ENCODE measurements at places on chromosomes 7 and 10.

DNA sequence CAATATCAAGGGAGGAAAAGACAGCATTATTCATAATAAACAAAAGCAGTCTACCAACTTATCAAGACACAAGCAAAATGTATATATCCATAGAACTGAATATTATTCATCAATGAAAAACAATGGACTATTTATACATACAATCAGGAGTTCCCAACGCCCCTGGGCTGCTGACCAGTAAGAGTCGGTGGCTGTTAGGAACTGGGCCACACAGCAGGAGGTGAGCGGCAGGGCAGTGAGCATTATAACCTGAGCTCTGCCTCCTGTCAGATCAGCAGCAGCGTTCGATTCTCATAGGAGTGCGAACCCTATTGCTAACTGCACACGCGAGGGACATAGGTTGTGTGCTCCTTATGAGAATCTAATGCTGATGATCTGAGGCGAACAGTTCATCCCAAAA is 71.7 kb upstream of the GPR22 start:
- no peak for DNase-seq

DNA sequence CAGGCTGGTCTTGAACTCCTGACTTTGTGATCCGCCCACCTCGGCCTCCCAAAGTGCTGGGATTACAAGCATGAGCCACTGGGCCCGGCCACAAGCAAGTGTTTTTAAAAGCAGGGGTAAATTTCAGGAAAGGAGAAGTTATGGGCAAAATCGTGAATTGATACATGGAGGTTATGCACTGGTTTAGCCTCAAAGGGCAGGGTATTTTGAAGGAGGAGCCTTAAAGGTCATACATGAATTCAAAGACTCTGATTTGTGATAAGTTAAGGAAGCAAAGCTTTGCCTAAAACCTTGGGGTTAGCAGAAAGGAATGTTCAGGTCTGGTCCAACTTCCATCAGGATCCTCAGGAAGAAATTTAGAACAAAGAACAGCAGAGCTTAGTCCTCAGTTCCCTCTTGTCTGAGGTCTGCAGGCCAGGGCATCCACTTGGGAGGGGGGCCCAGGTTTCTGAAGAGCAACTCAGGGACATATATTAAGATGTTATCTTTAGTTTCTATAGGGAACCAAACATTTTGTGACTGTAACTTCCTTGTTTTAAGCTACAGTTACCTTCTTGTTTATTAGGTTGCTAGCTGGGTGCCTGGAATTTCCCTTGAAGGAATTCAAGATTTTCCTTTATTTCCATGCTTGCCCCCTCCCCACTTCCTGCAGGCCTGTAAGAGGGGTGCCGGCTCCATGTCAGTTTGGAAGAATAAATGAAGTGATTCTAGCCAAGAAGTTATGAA is 2.8 kb upstream of the REPIN1 start:
- no peak for DNase-seq

DNA sequence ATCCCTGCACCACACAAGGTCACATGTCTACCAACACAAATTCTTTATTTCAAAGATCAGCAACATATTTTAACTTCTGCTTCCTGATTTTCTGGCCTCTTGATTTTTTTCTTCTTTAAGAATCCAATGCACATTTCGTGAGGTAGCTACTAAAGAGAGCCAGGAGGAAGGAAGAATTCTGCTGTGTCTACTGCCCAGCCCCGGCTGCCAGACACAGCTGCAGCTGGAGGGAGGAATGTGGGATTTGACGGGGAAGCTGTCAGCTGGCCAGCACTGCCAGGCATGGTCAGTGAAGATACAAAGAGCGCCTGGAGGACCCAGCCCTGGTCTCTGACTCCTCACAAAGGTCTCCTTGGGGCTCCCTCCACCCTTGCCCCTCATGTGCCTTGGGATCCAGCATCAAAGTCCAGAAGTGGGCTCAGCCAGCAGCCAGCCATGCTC is 6.9 kb upstream of the AOC1 start:
- DNase-seq: peak; percentile 2

DNA sequence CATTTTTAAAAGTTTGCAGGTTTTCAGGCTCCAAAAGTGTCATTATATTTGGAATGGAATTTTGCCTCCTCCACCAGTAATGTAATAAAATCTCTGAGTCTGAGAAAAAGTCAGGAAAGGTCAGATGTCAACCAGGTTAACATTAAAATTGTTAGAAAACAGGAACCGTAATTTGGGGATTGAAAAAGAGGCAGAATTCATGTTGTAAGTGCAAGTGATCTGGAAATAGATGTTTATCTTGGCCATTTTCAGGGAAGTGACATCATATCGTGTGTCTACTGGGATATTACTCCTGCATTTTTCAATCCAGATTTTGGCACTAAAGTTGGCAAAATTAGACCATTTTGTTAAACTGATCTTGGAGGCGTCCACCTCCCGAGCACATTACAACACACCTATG is 428.5 kb upstream of the MGMT start:
- DNase-seq: no peak

- no peak for DNase-seq
Measured at GRCh38 chr10:71580926-71581325, 138.7 kb downstream of the C10orf105 start.

DNA sequence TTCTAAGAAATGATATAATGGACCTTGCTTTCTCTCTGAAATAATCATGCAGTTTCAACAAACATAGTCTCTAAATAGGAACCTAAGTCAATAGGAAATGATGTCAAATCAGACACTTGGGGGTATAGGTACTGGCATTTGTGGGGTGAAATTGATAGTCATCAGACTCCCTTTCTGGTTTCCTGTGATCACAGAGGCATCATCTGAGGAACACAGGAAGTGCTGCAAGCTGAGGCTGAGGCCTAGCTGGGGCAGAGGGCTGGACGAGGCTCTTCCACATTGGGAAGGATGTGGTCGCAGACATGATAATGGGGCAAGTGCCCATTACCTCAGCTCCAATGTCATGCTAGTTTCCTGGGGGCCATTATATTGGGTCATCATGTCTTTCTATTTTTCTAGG is 33.5 kb upstream of the TARP start:
- no peak for DNase-seq

DNA sequence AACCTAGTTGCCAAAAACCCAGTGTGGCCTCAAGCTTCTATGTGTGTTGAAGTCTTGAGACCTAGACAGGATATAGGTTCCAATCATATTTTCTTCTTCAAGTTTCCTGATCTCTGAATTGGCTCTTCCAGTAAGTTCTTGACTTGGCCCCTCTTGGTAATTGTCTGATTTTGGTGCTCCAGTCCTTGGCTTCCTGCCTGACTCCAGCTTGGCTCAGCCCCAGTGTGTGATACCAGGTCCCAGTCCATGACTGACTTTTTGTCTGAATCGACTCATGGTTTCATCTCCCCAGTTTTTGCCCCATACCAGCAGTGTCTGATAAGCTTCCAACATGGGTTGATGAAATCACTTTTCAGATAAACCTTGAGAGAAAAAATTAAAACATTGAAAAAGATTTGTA is 72.3 kb downstream of the FAS start:
- DNase-seq: peak; percentile 37

GRCh38 chr10:15704581-15704968 is 15.1 kb downstream of the ITGA8 start:
- DNase-seq: peak; percentile 34

GRCh38 chr7:138797715-138798320 is at the start of the genes ATP6V0A4 and TMEM213:
ATP6V0A4 (minus strand) TSS chr7:138798196; CDS start chr7:138771247, 26,949 bp downstream.
TMEM213 (plus strand) TSS chr7:138797994; CDS start chr7:138798105, 111 bp downstream.
- no peak for DNase-seq

DNA sequence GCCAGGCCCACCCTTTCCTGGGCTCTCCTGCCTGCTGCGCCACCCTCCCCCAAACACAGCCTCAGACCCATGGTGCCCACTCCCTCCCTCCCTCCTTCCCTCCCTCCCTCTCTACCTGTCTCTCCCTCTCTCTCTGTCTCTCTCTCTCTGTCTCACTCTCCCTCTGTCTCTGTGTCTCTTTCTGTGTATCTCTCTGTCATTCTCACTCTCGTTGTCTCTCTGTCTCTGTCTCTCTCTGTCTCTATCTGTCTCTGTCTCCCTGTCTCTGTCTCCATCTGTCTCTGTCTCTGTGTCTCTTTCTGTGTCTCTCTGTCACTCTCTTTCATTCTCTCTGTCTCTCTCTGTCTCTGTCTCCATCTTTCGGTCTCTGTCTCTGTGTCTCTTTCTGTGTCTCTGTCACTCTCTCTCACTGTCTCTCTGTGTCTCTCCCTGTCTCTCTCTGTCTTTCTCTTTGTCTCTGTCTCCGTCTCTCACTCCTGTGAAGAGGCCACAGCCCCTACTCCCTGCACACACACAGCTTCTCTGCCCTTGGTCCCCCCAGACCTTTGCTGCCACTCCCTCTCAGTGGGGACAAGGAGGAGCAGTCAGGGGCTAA is 51.5 kb downstream of the CALML3 start:
- no peak for DNase-seq

DNA sequence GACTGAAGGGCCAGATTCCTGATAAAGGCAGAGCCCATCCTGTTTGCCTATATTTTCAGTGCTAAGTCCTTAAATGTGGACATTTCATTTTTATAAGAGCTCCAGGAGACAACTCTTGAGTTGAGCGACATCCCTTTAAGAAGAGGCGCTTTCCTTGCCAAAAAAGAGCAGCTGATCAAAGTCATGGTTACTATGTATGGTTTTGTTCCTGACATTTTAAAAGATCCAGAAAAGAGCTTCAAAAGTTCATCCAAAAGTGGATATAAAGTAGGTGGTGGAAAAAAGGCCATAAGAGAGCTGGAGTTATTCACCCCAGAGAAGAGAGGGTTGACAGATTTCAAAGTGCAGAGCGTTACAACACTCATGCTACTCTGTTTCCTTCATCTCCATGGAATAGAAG is 36.7 kb downstream of the RHOBTB1 start:
- DNase-seq: no peak

DNA sequence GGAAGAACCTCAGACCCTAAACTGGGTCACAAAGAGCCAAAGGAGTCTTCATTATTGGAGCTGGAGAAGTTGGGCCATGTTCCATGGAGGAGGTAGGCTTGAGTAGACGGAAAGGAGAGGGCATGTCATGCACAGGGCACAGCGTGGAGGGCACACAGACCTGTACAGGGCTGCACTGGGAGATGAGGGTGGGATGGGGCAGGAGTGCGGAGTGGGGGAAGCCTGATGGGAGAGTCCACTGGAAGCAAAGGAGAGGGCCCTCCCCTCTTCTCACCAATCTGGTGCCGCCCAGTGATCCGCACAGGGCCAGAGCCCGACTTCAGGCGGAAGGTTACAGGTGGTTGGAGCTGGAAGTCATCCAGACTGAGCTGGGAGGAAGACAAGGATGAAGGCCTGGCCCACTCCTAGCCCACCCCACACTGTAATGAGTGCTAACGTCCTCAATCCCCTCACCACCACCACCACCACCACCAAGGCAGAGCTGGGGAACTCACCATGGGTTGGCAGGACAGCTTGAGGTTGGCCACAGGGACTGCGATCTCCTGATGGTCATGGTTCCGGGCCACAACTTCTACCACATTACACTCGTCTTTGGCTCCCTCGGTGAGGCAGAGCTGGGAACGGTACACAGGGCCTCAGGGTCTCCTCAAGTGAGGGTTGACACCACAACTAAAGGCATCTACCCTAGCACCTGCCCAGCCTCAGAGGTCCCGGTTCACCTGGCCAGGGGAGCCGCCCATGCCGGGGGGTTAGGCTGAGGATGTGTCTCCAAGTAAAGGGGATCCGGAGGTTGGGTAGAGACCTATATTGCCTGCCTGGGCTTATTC is 1.0 kb downstream of the NPM3 start:
- DNase-seq: no peak

- peak; percentile 32 for DNase-seq
Measured at GRCh38 chr7:93013446-93014061, 104.2 kb downstream of the SAMD9 start.

- DNase-seq: peak; percentile 24
Measured at GRCh38 chr10:69908124-69908523, 106.4 kb downstream of the COL13A1 start.

GRCh38 chr7:30926313-30926712 is 14.7 kb downstream of the AQP1 start:
- no peak for DNase-seq

GRCh38 chr10:98436704-98437103 is 10.0 kb downstream of the HPS1 start:
- DNase-seq: no peak

- DNase-seq: no peak
Measured at GRCh38 chr10:111650088-111650487, 533.5 kb downstream of the GPAM start.

- DNase-seq: no peak
Measured at GRCh38 chr7:96414931-96415292, 93.0 kb upstream of the SLC25A13 start.

DNA sequence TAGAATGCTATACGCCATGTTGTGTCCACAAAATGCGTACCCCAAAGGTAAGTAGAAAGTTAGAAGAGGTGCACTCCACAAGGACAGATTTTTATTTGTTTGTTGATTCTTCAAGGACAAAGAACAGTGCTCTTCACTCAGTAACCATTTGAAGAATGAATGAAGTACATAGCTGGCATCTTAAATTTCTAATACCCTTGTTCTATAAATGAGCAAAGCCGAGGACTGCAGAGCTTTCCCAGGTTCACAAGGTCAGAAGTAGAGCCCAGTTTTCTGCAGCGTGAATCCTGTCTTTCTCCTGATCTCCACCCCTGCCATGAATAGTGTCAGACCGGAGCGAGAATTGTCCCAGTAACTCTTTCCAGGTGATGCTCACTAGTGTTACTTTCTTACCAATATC is 9.5 kb downstream of the HECW1 start:
- no peak for DNase-seq

GRCh38 chr10:21260066-21260465 is 265.4 kb downstream of the SKIDA1 start:
- DNase-seq: no peak

DNA sequence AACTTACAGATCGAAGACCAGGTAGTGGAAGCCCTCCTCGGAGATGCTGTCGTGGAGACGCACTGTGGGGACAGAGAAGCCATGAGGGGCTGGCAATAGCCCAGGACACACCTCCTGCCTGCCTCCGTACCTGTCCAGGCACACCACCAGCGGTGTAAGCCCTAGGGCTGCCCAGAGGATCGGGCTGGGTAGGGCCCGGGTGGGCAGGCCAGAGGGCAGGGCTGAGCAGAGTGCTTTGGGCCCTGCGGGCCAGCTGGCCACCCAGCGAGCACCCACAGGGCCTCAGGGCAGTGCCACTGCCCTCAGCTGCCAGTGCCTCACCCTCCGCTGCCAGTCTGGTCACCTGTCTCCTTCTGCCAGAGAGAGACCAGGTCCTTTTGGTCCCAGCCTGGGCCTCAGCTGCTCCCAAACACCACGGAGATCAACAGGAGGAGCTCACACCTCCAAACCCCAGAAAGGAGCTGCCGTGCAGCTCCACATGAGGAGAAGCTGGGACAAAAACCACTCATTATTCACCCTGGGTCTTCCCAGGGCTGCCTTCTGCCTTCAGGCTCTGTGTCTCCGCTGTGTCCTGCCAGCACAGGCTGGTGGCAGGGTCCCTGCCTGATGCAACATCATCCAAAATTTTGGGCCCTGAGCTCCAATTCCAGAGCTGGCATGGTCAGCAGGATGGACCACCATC is 58.2 kb downstream of the YKT6 start:
- DNase-seq: no peak

- DNase-seq: no peak
Measured at GRCh38 chr10:104325436-104326435, 12.5 kb downstream of the ITPRIP start.

All from fibroblast of skin of abdomen (primary cell).